Amniotic stem cell (primary cell): ENCODE measurements at places on chromosomes 5 and 9.
A peak's percentile ranks its signal among the peaks of the same experiment; 100 is the strongest.

DNA sequence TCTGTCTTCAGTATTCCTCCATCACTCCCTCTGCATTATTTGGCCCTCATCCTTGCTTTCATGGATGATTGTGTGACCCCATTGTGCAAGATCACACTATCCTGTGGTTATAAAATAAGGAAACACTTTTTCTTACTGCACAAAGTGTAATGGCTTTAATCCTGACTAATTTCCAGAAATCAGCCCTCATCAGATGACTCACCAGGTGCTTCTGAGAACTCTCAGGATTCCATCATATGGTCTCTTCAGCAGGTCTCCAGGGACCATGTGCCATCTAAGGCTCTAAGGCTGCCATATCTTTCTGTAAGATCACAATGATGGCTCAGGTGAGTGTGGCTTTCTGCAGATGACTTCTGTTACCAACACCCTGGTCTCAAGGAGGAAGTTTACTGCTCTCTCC, 27.3 kb upstream of the FER start:
- DNase-seq: no peak

DNA sequence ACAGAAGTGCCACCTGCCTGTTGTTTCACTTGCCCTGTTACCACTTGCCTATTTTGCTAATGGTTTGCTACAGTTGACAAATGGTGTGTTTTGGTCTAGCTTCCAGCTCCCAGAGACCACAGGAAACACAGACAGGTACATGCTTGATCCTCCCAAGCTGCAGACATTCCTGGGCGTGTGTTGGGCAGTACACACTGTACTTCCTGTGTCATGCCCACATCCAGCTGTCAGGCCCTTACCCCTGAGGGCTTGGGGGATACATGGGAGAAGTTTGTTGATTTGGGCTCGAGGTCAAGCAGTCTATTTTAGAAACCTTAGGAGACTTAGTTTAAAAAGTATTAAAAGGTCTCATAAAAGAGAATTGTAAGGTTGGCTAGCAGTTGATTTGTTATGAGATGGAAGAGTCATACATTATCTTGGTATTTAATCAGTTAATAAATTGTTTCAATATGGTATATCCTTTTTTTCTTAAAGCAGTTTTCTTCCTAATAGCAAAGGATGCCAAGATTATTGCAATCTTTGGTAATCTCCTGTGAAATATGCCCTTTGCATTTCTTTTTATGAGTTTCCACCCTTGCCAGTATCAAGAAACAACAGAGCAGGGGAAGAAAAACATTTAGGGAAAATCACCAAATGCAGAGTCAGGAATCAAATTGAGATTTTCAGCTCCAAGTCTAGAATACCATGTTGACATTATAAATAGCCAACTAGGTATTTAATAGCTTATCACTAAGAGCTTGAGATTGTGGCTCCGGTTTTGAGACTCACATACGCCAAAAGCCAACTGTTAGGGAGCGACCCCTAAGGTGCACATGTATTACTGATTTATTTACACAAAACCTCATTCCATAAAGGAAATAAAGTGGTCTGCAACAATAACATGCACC, 52.3 kb upstream of the CD180 start:
- no peak for DNase-seq

DNA sequence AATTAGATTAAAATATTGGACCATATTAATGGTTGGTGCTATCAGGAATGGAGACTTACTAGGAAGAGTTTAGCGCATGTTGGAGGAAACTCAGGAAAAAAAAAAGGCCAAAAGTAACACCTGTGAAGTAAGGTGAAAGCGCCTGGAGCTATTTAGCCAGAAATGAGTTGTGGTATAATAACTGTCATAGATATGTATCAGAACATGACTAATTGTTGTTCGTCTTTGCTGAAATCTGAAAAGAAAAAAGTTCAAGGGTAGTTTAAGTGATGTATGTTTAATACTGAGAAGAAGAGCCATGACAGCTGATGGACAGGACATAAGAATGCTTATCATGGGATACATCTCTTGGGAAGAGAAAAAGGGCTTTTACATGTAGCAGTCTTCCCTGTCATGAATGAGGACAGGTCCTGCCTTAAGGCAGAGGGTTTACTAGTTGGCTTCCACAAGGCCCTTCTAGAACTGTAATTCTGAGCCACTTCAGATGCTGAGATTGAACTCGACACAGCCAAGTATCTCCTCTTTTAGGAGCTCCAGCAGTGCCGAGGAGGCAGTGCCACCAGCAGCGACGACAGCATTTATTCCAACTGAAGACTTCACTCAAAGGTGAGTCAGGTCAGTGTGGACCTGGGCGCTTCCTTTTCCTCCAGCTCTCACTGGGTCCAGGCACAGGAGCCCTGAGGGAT, 940 bp upstream of the CAMK4 start:
- DNase-seq: no peak

GRCh38 chr5:78076351-78076750, 218.1 kb downstream of the AP3B1 start:
- no peak for DNase-seq

DNA sequence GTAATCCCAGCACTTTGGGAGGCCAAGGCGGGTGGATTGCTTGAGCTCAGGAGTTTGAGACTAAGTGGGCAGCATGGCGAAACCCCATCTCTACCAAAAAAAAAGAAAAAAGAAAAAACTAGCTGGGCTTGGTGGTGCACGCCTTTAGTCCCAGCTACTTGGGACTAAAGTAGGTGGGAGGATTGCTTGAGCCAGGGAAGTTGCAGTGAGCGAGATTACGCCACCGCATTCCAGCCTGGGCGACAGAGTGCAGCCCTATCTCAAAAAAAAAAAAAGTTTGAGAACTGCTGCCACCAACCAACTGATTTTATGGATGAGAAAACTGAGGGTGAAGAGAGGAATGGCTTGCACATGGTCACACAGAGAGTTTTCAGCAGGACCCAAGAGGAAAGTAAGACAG, 175.1 kb downstream of the DOCK8 start:
- no peak for DNase-seq

DNA sequence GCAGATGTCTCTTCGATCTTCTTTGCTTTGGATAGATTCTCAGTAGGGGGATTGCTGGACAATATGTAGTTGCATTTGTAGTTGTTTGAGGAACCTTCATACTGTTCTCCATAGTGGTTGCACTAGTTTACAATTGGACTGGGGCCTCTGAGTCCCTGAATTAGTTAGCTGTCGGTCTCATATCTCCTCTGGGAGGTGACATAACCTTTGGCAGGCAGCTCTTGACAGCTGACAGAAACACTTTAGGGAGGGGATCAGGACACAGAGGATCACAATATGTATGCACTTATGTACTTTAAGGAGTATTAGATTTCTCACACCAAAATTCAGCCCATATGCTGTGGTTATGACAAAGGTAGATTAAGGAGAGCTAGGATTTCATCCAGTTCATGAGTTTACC, 1279.9 kb upstream of the DMAC1 start:
- no peak for DNase-seq

DNA sequence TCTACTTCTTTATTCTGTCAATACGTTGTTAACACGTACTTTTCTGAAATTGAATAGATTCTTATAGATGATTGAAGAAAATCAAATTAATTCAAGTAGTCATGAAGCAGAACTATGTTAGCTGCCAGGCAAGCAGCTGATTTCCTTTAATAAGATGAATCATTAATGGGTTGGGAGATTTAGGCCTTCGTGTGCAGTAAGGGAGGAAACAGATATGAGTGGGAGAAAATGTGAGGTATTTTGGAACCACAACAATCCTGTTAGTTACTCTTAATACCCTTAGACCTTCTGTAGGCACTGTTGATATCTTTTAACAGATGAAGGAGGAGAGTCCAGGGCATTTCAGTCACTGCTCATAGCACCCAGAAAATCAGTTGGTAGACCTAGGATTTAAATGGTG, 121.0 kb downstream of the AOPEP start:
- DNase-seq: peak; percentile 3

- DNase-seq: no peak
These were observed 118.5 kb upstream of the FSTL4 start for GRCh38 chr5:133730866-133731265.

DNA sequence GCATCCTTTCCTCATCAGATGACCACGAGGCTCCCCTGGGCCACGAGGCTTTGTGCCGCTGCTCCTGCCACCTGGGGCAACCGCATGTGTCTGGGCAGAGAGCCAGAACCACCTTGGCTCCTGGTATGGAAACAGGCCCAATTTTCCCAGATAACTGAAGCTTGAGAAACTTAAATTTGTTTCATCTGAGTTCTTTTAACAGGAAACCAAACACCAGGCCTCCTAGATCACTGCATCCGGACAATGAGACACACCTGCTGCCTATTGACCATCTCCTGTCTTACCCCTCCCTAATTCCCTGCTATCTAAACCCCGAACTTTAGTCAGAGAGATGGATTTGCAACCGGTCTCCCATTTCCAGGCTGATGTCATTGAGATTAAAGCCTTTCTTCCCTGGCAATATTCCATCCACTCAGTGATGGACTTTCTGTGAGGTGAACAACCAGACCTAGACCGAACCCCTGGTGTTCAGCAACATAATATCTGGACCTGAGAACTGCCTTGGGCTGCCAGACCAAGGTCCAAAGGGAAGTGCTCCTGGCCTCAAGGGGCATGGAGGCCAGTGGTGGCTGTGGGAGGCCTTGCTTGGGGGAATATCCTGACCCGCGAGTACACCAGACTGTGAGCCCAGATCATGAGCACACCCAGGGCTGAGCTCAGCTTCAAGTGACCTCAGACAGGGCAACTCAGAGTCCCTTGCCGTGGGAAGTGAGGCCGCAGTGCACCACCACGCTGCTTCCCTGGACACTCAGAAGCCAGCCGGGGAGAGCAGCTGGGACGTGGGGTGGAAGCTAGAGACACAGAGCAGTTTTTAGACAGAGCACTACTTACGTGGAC, 199.7 kb downstream of the HSPA4 start:
- DNase-seq: no peak
